Subcutaneous preadipocyte (primary cell): ENCODE measurements at places on chromosomes 4 and X. TPM values are rescaled to one million over a fixed set of nuclear protein-coding genes. Genes with fewer than 3 reads are reported as not detected.

The RPA4 gene
- 1.8 and 2.6 TPM in 2 replicates for total RNA-seq

The TMA16 gene
- total RNA-seq = 31.6 and 34.4 TPM in 2 replicates

The RAB33A gene
- 0.37 and 0.39 TPM in 2 replicates for total RNA-seq

The PAGE1 gene
- not detected in 2 replicates for total RNA-seq

The STPG2 gene
- total RNA-seq = under 0.01 TPM in 1 of 2 replicates, not detected in the other

The GAGE12H gene
- not detected in 2 replicates for total RNA-seq

The PDCL2 gene
- not detected in 2 replicates for total RNA-seq

The MAGEA4 gene
- total RNA-seq = not detected in 2 replicates

The SGMS2 gene
- total RNA-seq = 80.5 and 109 TPM in 2 replicates

The CDKL2 gene
- total RNA-seq = 0.20 and 0.37 TPM in 2 replicates

The GEMIN8 gene
- total RNA-seq = 12.9 and 15.8 TPM in 2 replicates

The CLDN34 gene
- total RNA-seq = not detected in 2 replicates

The EREG gene
- 0.73 and 13.5 TPM in 2 replicates for total RNA-seq

The MAOA gene
- total RNA-seq = 26.0 and 45.6 TPM in 2 replicates

The SLITRK2 gene
- 1.8 TPM in 2 replicates for total RNA-seq

The SERPINA7 gene
- total RNA-seq = not detected in 2 replicates

The AVPR2 gene
- total RNA-seq = not detected in 2 replicates

The IGSF1 gene
- total RNA-seq = under 0.01 TPM in 1 of 2 replicates, not detected in the other

The DCAF16 gene
- total RNA-seq = 23.5 and 26.8 TPM in 2 replicates

The IL21 gene
- not detected in 2 replicates for total RNA-seq

The MFAP3L gene
- 0.73 and 2.5 TPM in 2 replicates for total RNA-seq

The DMRTC1 gene
- not detected in 2 replicates for total RNA-seq

The ODAM gene
- total RNA-seq = not detected in 2 replicates

The BMP15 gene
- total RNA-seq = not detected in 2 replicates

The FREM3 gene
- total RNA-seq = not detected in 2 replicates

The CFAP99 gene
- total RNA-seq = not detected in 2 replicates

The EFHC2 gene
- 0.20 and 0.37 TPM in 2 replicates for total RNA-seq

The CD99L2 gene
- total RNA-seq = 34.2 and 44.1 TPM in 2 replicates

The SOX3 gene
- total RNA-seq = not detected in 2 replicates

The GRIA2 gene
- total RNA-seq = not detected in 2 replicates

The TLR10 gene
- total RNA-seq = under 0.01 TPM in 1 of 2 replicates, not detected in the other

The MAGEB10 gene
- not detected in 2 replicates for total RNA-seq

The SPATA18 gene
- total RNA-seq = 10.9 and 15.4 TPM in 2 replicates

The FRAS1 gene
- total RNA-seq = 18.4 and 28.3 TPM in 2 replicates

The EGF gene
- 0.20 and 0.73 TPM in 2 replicates for total RNA-seq

The FAM47E gene
- total RNA-seq = 0.37 TPM in 1 of 2 replicates, not detected in the other

The PPEF2 gene
- under 0.01 TPM in 1 of 2 replicates, not detected in the other for total RNA-seq

The RNF128 gene
- under 0.01 and 0.20 TPM in 2 replicates for total RNA-seq

The UGT2B7 gene
- 0.20 TPM in 1 of 2 replicates, not detected in the other for total RNA-seq

The LONRF3 gene
- 0.20 TPM in 1 of 2 replicates, not detected in the other for total RNA-seq

The CCSER1 gene
- not detected in 2 replicates for total RNA-seq
